T-helper 1 cell (primary cell): ENCODE measurements at places on chromosomes 5 and 9.

GRCh38 chr9:114884787-114885452, 45.5 kb downstream of the TNFSF8 start:
- DNase-seq = no peak

DNA sequence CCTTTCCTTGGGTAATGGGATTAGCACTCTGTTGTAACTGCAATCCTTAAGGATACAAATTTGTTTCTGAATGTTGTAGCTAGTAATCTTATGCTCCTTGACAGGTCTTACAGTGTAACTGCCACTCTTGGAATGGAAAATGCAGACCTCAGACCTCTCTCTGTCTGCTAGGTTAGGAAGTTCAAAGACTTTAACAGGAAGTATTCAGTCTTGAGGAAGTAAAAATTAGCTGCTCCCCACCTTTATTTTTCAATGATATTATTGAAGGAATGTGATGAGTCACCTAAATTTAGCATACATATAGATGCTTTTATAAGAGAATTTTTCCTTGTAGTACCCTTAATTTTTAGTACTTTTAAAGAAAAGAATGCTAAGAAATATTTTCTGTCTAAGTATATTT, 71.5 kb downstream of the PAM start:
- DNase-seq = no peak

DNA sequence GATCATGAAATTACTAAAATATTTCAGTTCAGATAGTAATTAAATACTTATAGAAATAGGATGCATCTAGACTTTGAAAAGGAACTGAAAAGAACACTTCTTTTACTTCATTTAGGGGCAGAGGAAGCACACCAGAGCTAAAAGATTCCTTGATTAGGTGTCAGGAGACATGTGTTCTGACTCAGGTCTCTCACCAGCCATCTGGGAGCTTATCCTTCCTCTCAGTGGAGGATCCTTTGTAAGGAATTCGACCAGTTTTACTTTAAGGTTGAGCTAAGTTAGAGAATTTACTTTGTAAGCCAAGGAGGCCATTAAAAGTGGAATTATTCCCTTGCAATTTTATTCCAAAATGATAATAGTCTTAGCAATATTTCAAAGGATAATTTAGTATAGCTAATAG, 16.7 kb downstream of the VCAN start:
- DNase-seq = no peak

DNA sequence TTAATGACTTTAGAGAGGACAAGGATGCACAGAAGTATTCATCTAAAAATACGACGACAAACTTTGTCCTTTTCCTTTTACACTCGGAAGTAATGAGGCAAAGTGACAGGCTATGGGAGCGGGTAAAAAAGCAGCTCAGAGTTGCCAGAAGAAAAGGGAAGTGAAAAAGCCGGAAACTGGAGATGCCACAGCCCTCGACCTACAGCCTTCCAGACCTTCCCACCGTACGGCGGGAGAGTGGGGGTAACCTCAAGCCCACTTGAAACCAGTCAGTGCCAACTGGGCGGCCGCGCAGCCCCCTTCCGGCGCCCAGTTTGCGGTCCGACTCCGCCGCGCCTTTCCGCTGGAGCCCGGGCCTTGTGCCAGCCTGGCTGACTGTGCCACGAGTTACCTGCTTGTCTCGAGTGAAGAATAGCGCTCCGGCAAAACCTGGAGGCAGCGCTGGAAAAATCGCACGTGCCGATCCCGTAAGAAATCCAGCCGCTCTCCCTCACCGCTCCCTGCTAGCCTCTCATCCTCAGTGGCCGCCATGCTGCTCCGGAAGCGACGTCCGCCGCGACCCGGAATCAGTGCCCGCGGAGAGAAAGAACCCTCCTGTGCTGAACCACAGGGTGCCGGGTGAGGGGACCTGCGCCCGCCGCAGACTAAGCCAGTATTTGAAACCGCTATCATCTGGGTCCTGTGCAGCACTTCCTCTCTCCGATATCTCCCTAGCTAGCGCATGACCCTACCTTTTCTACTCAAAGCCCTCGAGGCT, at the start of gene PGGT1B:
TSS of gene PGGT1B (minus strand) at position 557 of the 757 bp plus-strand sequence. CDS start at position 531, 26 bp downstream.
- peak; percentile 46 for DNase-seq

DNA sequence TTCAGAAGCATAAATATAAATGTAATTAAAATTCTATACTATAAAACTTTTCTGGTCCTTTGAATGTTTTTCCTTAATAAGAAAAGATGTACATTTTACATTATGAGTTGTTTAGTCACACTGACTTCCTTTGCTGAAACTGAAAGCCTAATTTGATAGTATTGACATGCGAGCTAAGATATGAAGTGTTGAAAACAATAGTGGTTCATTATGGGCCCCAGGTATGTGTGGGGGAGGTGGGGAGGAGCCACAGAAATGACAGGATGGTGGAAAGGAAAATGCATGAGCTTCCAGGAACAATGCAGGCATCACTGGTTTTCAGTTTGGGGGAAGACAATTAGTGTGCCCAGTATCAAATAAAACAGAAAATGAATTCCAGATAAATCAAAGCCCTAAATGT, 35.4 kb upstream of the RLN1 start:
- DNase-seq = no peak

GRCh38 chr5:111829701-111830100, 72.7 kb upstream of the NREP start:
- no peak for DNase-seq

DNA sequence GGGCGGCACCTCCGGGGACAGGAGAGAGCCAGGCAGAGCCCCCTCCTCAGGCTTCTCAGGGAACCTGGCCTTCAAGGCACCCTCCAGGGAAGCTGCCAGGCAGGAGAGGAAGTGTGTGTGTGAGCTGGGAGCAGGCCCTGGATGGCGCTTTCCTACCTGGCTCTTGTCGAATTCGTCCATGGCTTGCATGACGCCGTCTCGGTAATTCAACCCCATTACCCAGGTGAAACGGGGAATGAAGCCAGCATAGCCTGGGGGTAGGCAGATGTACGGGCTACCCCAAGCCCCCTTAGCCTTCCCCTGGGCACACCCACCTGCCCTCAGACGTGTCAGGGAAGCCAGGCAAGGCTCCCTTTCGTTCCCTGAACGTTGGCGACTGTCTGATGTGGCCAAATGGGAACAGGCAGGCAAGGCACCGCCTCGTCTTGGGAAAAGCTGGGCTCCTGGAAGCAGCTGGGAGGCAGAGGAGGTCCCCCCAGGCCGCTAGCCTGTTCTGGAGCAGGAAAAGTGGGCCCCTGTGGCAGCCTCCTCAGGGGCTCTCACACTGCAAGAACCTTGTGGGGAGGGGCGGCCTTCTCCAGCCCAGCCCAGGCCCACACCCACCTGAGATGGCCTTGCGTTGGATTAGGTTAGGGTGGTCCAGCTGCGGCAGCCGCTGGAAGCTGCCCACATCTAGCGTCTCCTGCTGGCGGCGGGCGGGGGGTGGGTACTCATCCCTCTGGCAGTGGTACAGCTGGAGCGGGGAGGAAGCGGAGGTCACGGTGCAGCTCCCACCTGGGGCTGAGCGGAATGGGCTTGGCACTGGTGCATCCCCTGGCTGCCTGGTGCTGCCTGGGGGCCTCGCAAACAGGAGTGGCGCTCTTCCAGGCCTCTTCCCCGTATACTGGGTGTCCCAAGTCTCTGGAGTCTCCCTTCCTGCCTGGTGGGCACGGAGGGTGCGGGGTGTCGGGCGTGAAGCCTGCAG, 3.7 kb downstream of the TUBB4B start:
- no peak for DNase-seq

- no peak for DNase-seq
These were observed 20.2 kb downstream of the TLN1 start for GRCh38 chr9:35711501-35712428.

DNA sequence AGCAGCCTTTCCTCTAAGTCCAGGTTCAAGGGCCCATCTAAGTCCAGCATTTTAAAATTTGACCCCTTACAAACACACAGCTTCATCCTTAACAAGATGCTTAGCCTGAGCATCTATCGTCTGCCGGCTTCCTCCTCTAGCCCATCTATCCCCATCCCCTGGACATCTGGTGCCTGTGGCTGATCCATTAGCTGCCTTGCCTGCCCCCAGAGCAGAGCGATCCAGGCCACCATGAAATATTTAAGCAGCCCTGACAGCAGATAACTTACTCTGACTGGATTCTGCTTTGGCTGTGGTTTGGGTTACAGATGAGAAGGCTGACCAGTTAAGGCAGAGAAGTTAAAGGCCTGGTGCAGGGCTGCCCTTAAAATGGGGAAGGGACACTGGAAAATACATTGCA, 30.9 kb upstream of the CPEB4 start:
- DNase-seq = no peak

- DNase-seq = no peak
These were observed 404 bp downstream of the MRNIP start for GRCh38 chr5:179858241-179858585.

- DNase-seq = no peak
These were observed 46.8 kb upstream of the FUBP3 start for GRCh38 chr9:130532426-130533080.

DNA sequence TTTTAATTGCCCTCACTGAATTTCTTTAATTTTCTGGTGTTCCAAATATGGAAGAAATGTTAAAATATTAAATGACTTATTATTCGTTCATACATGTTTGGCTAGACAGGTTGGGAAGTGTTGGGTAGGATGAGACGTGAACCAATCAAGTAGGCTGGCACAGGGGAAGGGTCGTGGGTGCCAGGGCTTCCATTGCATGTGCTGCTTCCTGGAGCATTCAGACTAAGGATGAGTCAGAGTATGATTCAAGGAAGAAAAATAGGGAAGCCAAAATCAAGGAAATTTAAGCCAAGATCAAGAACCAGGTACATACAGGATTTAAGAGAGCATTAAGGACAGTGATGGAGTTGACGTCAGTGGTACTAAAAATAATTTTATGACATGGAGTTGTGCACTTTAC, 2068.0 kb downstream of the MAT2B start:
- DNase-seq = no peak

DNA sequence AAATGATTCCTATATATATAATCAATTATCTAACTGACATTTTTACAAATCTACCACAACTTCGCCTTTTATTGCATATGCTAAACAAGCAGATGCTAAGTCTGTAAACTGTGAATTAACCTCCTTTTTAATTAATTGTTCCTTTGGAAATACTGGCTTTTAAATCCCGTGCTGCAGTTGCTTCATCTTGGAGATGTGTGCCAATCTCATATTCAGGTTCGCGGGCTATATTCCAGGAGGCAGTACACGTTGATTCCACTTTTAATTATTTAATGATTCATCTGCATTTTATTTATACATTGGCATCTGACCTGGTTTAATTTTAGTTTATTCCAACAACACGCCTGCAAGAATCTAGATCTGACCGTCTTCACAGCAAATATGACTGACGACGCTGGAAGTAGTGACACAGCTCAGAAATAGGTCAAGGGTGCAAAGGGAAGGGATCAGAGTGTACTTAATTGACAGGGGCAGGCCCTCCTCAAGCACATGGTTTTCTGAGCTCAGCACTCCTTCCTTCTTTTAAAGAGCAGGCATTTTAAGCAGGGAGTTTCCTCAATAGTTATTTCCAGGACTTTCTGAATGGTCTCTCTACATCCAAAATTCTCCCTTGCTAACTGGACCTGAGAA, 125.2 kb downstream of the GLIS3 start:
- no peak for DNase-seq

- no peak for DNase-seq
These were observed 112.2 kb downstream of the MAST4 start for GRCh38 chr5:66708368-66708767.

DNA sequence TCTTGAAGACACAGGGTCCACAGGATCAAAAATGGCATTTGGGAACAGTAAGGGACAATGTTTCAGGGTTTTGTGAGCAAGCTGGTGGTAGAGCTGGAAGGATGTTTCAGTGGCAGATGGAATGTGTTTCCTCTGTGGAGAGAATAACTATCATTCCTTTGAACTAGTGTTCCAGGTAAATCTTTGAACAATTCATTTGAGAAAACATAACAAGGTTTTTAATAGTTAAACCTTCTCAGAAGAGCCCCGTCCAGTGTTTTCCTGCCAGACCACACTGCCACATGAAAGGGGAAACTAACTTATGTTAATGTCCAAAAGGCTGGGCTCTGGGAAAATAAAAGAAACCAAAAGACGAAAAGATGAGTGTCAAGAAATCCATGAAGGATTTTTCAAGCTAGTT, 207.0 kb upstream of the ZNF462 start:
- no peak for DNase-seq

GRCh38 chr5:116583085-116583861, 8.7 kb upstream of the SEMA6A start:
- no peak for DNase-seq

- DNase-seq = no peak
These were observed 84.8 kb upstream of the FAM169A start for GRCh38 chr5:74950836-74951515.

- DNase-seq = no peak
These were observed 281.9 kb upstream of the TUSC1 start for GRCh38 chr9:25960178-25960577.

DNA sequence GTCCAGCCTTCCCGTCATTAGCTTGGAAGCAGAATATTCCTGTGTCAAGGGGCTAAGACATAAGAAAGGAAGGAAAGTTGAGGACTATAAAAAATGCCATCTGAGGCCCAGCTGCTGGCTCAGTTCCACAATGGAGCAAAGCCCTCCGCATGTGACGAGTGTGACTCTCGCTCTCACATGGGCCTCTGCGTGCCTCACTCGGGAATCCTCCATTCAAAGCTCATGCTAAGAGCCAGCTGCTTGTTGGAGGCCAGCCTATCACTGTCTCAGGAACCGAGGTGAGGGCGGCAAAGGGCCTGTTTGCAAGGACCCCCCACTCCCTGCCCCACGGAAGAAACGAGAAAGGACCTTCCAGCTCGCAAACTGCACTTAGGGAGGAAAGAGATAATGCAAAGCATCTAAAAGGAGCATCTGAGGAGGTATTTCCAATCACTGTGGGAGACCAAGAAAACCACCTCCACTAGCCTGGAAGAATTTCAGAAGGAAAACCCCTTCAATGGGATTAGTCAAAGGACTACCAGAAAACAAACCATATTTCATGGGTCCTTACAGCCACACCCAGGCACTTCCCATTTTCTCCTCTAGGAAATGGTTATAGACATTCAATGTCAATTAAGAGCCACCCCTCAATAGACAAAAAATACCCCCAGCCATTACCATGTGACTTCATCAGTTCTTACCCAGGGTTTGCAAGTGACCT, 95.3 kb downstream of the PRRT1B start:
- no peak for DNase-seq

DNA sequence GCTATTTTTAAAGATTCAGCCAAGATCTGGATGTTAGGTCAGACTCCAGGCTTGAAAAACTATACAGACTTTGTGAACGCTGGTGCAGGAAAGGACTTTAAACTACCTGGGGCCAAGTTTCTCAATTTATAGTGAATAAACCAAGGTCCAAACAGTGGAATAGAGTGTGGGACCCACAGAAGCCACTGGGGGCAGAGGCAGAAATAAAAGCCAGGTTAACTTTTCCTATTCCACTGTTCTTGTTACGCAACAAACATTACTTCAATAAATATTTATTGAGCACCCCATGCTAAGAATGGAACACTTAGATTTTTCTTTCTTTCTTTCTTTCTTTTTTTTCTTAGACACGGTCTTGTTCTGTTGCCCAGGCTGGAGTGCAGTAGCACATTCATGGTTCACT, 11.0 kb upstream of the HAVCR1 start:
- DNase-seq = no peak

- no peak for DNase-seq
These were observed 609.4 kb downstream of the MTRR start for GRCh38 chr5:8478326-8478725.
